Right lung (tissue), 10 donors: ENCODE measurements at places on chromosomes 7 and 10. TPM values are rescaled to one million over a fixed set of nuclear protein-coding genes. Genes with fewer than 3 reads are reported as not detected.

DNA sequence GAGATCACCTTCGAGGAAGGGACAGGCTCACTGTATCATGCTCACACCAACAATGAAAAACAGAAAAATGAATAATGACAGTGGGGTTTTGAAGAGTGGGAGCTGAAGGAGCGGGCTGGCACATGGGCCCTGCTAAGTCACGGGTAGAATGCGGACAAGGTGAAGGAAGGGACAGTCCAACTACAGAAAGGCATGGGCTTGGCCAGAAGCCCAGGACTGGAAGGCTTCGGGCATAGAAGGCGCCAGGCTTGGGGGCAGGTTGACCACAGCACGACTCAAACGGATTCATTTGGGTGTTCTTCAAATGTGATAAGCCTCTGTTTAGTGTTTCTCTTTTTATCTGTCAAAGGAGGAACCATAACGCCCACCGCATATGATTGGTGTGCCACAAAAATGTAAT is 509.5 kb downstream of the CCSER2 start:
- no peak for DNase-seq

DNA sequence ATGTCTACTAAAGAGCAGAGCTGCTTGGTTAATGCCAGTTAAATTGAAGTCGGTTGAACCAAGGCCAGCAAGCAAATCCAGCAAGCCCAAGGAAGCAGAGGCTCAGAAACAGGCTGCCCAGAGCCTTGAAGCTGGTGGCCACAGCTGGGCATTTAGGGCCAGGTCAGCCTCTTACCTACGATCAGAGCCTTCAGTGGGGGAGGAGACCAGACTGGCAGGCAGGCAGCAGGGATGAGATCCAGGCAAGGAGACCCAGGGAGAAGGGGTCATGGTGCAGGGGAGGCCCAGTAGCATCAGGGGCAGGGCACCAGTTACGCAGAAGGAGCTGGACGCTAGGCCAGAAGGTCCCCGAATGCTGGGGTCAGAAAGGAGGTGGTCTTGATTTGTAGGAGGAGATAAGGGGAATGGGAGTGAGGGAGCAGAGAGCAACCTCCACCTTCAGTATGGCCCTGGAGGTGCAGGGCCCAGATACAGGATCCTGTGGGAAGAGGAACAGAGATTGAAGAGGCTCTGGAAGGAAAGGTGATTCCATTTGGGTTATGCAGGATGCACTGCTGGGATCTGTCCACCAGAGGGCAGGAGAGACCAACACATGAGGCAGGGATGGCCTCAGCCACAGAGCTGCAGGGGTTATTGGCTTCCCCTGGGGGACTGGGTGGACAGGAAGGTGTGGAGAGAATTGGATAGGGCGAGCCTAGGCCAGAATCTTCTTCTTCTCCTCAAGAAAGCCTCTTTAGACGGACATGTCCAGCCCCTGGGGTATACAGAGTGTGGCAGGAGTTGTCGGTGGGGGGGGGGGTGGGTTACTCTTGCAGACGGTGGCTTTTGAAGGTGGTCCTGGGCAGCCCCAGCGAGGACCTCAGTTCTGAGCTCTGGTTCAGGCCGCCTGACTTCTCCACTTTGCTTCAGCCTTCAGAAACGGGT is 132.6 kb upstream of the PODXL start:
- peak; percentile 33 for DNase-seq

The MEIG1 gene
- polyA plus RNA-seq = 0.34 TPM

GRCh38 chr7:28419716-28420115 is 7.4 kb downstream of the CREB5 start:
- no peak for DNase-seq

The BICC1 gene
- polyA plus RNA-seq = 37.4 TPM

GRCh38 chr10:75401569-75402485 is at the start of gene ZNF503:
TSS of gene ZNF503 (minus strand) at chr10:75401764. CDS start at chr10:75401419, 345 bp downstream.
- peak; percentile 98 for DNase-seq

- no peak for DNase-seq
Observed at GRCh38 chr10:112812586-112812985, 137.5 kb upstream of the TCF7L2 start.

DNA sequence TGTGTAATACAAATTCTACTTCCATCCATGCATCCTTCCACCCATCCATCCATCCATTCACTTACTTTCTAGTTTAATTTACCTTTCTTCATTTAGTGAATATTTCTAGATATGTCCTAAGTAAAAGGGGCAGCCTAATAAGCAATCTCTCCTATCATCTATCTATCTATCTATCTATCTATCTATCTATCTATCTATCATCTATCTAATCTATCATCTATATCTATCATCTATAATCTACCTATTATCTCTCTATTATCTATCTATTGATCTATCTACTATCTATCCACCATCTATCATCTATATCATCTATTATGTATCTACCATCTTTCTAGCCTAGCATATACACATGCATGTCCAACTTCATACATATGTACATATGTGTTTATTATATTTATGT is 104.2 kb downstream of the PTPN20 start:
- DNase-seq = no peak

DNA sequence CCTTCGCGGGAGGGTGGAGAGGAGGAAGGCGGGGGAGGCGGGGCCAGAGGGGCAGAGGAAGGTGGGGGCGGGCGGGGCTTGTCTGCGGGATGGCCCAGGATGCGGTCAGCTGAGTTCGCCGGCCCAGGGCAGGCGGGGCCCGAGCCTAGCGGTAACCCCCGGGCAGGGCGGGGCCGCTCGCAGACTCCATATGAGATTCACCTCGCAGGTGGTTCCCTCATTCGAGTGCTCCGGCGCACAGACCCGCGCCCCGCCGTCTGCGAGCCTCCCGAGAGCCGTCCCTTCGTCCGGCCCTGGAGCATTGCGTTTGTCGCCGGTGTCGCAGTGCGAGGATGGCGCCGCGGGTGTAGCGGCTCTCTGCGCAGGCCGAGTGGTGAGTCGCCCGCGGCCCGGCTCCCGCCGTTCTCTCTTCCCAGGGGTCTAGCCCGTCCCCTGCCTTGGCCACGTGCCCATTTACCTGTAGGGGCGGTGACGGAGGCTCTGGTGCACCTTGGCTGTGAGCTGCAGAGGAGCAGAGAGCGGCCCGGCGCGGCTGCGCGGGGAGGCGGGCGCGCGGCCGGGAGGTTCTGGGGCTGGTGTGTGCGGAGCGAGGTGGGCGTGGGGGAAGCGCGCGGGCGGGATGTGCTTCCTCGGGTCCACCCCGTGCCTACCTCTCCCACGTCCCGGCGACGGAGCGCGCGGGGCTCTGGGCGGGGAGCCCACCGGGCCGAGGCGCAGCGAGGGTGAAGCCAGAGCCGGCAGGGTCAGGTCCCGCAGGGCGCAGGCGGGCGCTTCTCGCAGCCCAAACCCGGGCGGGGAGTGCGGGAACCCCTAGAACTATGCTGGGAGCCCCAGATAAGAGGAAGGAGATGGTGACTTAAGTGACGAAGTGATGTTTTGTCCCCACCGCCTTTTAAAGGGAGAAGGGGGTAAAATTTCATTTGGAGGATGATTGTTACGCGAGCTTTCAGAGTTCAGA is at the start of gene UPP1:
TSS of gene UPP1 (plus strand) at position 220 of the 958 bp plus-strand sequence. CDS start 5,519 bp downstream, outside the sequence.
- peak; percentile 68 for DNase-seq

The GLI3 gene
- 35.8 TPM for polyA plus RNA-seq

- DNase-seq = no peak
Observed at GRCh38 chr7:35331730-35332678, 78.1 kb upstream of the TBX20 start.

- no peak for DNase-seq
Observed at GRCh38 chr7:152414779-152415178, 21.0 kb downstream of the KMT2C start.

- no peak for DNase-seq
Observed at GRCh38 chr10:87930934-87931835, 67.8 kb downstream of the PTEN start.

DNA sequence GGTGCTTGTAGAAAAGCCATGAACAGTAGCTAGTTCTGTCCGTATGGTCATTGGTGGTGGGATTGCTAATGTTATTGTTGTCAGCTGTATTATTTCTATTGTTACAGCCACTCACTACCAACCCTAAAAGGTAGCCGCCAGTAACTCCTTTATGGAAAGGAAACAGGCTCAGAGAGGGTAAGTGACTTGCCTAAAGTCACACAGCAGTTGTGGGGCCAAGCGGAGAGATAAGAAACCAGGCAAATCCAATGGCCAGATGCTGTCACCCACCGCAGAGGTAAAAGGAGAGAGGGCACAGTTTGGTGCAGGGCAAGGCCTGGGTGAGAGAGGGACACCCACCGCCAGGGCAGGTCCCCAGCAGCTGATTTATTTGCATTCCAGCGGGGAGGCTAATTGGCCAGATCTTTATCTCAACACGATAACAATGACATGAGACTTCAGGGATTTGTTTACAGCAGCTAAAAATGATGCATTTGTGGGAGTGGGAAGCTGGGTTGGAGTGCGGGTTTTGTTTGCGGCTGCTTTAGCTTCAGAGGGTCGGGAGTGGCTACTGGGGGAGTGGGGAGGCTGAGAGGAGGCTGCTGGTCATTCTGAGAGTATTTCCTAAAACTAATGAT is 8.6 kb upstream of the NKX2-3 start:
- DNase-seq = no peak

- DNase-seq = no peak
Observed at GRCh38 chr10:133179651-133180050, 19.6 kb downstream of the KNDC1 start.

The NPC1L1 gene
- polyA plus RNA-seq = 0.21 TPM

DNA sequence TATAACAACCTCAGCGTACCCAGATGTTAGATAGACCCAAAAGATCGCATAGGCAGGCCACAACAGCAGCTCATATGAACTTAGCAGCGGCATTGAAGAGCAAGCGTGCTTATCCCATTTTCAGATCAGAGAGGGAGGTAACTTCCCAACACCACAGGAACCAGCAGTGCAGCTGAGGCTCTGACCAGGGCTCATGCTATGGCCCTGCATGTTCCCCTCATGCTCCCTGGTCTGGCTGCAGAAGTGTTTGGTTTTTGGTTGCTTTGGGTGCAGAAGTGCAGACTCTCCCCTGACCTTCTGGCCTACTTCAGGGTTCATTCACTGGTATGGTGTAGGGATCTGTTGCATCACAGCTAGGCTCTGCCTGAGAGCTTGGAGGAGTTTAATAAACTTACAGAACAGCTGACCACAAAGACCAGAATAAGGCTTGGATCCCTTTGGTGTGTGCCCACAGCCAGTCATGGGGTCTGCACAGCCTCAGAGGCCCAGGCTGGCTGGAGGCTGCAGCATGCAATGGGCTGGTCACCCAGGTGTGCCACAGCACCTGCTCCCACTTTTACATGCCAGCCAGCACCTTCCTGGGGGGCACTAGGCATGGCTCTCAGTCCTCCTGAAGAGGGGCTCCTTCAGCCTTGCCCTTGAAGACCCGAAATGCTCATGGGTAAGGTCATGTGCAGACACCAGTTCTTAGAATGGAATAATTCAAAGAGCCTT is 9.1 kb upstream of the CXCL12 start:
- no peak for DNase-seq

DNA sequence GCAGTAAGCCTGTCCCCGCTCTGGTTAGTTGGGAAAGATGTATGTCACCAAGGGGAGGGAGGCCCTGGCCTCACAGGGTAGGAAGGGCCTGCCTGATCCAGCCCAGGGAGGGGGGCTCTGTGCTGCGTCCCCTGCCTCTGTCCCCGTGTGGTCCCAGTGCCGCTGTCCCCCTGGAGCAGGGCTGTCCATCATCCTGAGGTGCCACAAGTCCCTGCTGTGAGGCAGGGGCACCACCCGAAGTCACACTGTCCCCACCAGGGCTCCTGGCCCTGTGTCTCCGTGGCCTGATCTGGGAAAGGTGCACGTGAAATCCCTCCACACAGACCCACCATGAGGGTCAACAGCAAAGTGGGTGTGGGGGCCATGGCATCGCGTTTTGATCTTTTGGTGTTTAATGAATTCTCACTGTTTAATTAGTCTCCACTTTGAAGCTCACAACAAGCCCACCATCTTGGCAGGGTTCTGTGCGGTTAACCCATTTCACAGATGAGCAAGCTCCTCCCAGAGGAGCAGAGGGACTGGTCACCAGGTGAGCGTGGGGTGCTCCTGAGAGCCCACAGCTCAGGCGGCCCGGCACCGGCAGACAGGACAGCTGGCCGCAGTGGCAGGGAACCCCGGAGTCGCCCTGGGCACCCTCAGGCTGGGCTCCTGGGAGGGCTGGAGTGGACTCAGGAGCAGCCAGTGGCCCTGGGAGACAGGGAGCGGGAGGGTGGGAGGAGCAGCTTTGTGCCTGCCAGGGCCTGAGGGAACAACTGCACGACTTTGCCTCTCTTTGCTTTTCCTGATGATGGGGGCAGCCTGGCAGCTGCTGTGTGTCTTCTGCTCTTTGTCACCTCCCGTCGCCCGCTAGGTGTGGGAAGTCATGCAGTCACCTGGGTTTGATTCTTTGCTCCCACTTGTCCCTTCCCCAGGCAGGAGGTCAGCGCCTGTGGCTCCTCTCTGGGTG is 12.0 kb upstream of the CRYGN start:
- DNase-seq = no peak

The ITGA8 gene
- polyA plus RNA-seq = 88.6 TPM

- peak; percentile 11 for DNase-seq
Observed at GRCh38 chr7:132575982-132576720, at the start of gene PLXNA4. TSS of gene PLXNA4 (minus strand) at chr7:132576470. CDS start at chr7:132508693, 67,777 bp downstream.

DNA sequence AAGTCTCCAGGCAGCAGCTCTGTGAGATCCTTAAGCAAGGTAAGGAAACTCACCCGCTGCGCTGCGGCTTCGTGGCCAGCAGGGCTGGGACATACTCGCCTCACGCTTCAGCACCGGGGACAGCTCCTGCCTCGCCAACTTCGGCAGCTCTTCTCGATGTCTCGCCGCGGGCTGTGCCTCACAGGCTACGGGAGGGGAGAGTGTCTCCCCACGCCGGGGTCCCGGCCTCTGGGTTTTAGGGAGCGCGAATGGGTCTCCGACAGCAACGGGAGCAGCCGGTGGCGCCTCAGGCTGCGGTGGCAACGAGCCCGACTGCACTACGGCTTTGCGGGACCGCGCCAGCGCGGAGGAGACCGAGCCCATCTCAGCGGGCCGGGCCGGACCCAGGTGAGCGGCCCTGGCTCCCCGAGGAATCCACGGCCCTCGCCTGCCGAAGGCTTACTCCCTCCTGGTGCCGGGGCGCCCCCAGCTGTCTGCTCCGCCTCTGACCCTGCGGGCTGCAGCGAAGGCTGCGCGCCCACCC is 62.4 kb downstream of the LSM5 start:
- DNase-seq = peak; percentile 51
